NCI-H774 (cell line): ENCODE measurements at places on chromosomes 4 and X.

- no peak for DNase-seq
Observed at GRCh38 chr4:70801265-70801809, 38.4 kb downstream of the GRSF1 start.

DNA sequence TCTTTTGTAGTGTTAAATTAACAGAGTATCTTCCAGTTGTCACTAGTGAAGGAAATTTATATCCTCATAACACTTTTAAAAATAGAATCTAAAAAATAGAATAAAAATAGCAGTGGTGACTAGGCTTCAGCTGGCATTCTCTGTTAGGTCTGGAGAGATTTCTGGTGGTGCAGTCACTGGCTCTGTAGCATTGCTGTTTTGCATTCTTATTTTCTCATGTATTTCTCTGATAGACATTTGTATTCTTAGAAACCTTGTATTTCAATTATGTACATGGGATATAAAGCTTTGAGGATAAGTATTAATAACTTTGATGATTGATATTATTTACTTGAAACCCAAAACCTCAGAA is 87.6 kb downstream of the TMEM131L start:
- no peak for DNase-seq

DNA sequence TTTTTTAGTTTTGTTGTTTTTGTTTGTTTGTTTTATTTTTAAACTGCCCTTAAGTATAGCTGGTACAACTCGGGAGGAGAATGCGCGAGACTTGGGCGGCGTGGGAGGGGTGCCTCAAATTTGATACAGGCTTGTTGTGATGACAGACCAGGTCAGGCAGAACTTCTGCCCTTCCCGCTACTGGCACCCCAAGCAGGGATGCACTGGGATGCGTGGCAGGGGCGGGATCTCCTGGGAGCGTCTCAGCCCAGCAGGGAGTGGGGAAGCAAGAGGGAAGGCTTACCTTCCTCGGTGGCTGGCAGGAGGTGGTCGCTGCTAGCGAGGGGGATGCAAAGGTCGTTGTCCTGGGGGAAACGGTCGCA is 851 bp downstream of the SFRP2 start:
- DNase-seq, result no peak

- DNase-seq, result no peak
Observed at GRCh38 chrX:123988423-123989111, 27.1 kb downstream of the STAG2 start.

- no peak for DNase-seq
Observed at GRCh38 chr4:4631150-4631549, 89.3 kb upstream of the STX18 start.
